CD8-positive, alpha-beta T cell (primary cell): ENCODE measurements at places on chromosomes 12 and 14.

GRCh38 chr12:46259071-46259470, 9.8 kb downstream of the SLC38A1 start:
- no peak for DNase-seq

DNA sequence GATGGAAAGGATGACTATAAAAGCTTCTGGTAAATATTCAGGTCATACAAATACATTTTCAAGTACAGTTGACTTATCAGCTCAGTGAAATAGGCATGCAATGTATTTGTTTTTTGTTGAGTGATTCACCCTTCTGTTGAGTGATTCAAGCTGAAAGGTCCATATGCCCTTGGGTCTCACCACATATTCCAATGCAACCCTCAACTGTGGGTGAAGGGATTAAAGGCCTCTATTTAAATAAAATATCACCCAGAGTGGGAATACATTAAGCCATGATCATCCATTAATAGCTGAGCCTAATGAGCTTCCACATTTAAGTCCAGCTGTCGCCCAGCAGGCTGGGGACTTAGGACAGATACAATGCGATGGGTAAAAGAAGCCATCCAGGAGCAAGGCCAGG, 120.2 kb downstream of the CRACR2A start:
- no peak for DNase-seq

- no peak for DNase-seq
These were observed 1.2 kb downstream of the TSPAN31 start for GRCh38 chr12:57746025-57746424.

DNA sequence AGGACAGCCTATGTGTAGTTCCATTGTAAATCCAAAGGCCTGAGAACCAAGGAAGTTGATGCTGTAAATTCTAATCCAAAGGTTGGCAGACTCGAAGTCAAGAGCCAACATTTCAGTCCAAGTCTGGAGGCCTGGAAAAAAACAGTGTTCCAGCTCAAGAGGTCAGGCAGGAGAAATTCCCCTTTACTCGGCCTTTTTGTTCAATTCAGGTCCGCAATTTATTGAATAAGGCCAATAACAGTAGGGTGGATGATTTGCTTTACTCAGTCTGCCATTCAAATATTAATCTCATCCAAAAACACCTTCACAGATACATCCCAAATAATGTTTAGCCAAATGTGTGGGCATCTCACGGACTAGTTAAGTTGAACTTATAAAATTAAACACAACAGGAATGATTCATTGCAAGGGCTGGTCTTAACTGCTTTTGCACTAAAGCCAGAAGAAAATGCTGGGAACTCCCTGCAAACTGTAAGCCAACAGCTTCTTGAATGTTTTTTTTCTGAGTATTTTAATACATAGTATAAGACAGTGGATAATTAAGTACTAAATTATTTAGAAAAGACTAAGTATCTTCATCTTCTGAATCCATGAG, 197.4 kb upstream of the GARIN6 start:
- DNase-seq: no peak

DNA sequence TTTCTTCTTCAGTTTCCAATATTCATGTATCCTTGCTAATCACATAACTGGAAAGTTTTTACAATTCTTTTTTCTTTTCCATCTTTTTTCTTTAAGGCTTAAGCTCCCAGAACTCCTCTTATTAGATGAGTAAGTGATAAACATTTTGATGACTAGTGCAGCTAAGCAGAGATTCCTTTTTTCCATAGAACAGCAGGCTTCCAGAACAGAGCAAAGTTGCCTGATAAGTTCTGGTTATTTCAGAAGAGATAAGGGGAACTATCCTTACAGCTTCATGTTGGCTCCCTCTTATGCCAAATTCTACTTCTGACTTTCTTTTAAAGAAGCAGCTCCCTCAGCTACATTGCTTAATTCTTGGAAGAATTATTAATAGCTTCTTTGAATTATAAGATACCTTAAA, 194.7 kb upstream of the FAR2 start:
- no peak for DNase-seq

GRCh38 chr12:18340186-18340585, 78.9 kb downstream of the PIK3C2G start:
- no peak for DNase-seq
